Suppressor macrophage treated with lipopolysaccharide for 1 hour (primary cell): ENCODE measurements at places on chromosomes 5 and 9.

DNA sequence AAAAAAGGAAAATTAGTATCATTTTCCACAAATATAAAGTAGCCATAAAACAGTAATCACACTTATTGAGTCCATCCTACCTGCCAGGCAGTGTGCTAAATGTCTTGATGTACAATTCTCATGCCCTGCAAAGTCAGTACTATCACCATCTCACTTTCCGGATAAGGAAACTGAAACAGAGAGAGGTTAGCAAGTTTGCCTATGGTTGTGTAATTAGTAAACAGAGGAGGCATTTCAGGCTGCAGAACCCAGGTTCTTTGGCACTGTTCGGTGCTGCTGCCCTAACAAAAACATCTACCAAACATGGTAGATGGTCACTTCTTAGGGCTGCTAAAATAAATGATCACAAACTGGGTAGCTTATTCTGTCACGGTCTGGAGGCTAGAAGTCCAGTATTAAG is 22.6 kb downstream of the PLAC8L1 start:
- DNase-seq: no peak

- no peak for DNase-seq
Observed at GRCh38 chr5:137126829-137127228, 372.3 kb downstream of the SPOCK1 start.

DNA sequence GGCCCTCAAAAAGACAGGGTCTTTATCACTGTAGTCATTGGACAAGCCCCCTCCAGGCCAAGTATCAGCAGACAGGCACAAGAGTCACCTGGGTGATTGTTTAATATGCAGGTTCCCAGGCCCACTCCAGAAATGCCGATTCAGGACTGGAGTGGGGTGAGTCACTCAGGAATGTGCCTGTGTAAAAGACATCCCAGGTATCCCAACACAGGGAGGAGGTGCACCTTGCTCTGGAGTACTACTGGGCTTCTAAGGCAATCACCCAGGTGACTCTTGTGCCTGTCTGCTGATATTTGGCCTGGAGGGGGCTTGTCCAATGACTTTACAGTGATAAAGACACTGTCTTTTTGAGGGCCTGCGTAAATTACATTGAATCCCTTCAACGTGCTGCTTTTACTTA is 40.6 kb downstream of the ACTL7B start:
- no peak for DNase-seq

DNA sequence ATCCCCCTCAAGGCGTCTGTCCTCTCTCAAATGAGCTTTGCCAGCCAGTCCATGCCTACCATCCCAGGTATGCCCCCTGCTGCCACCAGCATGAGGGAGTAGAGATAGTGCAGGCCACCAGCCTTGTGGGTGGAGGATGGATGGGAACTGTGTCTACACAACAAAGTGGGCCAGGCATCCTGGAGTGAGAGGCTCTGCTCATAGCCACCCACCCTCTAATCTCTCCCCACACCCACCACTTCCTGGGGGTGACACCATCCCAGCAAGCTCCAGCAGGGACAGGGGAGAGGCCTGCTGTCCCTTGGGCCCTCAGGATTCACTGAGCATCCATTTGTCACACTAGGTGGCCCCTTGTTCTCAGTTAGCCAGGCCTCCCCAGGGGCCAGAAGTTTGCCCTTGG is 25.5 kb upstream of the FOXI1 start:
- peak; percentile 13 for DNase-seq

DNA sequence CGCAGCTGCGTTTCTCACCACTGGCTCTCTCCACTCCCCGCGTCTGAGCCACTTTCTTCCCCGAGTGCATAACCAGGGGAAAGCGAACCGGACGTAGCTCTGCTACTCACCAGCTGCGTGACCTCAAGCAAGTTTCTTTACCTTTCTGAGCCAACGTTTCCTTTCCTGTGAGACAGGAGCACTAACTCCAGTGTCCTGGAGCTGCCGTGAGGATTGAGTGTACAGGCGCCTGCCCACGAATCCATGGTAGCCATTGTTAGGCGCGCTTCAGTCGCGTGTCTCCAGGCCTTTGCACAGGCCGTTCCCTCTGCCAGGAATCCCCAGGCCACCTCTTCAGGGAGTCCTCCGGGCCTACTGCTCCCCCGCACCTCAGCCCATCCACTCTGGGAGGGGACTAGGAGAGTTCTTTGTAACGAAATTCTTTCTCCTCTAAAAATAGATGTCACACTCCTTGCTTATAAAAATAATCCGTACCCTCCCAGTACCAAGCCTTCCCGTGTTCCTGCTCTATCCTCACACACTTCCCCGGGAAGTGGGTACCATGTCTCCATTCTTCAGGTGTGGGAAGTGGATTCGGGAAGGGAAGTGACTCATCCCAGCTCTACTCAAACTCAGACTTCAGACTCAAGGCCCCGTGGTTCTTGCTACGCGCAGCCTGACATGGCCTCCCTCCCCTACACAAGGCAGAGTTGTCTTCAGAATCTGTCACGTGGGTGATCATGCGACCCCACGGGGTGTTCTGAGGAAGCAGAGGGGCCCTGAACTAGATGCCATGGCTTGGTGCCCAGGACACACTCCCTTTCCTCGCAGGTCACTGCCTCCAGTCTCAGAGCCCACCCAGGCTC is 16.1 kb upstream of the CRB2 start:
- DNase-seq: peak; percentile 73

GRCh38 chr9:68437785-68438184 is 81.4 kb downstream of the PGM5 start:
- DNase-seq: no peak

DNA sequence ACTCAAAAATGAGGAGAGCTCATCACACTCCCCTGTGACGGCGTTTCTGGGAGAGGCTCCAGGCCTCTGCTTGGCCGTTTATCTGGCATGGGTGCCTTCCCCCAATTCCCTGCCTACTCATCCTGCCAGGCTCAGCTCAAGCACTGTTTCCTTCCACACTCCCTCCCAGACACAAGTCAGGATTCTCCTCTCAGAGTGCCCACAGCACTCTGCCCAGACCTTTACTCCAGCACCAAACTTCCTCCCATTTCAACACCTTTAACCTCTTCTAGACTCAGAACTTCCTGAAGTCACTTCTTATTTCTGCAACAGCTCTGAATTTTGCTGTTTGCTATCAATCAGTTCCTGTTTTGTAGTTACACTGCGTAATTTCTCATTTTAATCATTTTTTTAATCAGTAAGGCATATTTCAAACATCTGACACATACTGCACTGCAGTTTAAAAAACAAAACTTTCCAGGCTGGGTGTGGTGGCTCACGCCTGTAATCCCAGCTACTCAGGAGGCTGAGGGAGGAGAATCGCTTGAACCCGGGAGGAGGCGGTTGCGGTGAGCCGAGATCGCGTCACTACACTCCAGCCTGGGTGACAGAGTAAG is 16.0 kb downstream of the TRMO start:
- peak; percentile 53 for DNase-seq

DNA sequence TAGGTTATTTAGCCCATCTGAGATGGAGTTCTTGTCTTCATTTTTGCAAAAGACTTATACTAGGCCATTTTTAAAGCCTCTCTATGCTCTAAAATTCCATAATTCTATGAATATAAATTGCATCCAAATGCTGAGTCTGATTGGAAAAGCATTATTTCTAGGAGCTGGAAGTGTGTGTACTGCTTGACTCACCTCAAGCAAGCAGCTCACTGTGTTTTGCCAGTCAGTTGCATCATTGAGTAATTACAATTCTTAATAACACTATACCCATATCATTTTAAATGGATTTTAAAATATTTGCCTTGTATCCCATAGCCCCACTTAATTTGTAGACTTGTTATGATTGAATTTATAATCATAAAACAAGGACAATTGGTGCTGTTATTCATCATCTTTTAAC is 161.0 kb downstream of the PAM start:
- DNase-seq: no peak

DNA sequence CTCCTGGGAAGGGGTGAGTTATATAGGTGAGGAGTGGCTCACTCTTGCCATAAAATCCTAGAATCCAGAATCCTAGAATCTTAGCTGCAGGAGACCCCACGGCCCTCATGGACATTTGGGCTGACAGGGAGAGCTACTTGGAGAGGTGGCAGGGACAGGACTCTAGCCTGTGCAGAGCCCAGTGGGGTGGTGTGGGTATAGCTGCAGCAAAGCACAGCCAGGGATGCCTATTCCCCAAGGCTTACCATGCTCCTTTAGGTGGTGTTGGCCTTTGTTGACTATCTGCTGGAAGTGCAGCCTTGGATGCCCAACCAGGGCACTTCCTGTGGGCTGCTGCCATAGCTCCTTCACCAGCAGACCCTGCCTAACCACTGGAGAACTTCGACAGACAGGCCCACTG is 70.0 kb upstream of the PTPN3 start:
- DNase-seq: no peak

DNA sequence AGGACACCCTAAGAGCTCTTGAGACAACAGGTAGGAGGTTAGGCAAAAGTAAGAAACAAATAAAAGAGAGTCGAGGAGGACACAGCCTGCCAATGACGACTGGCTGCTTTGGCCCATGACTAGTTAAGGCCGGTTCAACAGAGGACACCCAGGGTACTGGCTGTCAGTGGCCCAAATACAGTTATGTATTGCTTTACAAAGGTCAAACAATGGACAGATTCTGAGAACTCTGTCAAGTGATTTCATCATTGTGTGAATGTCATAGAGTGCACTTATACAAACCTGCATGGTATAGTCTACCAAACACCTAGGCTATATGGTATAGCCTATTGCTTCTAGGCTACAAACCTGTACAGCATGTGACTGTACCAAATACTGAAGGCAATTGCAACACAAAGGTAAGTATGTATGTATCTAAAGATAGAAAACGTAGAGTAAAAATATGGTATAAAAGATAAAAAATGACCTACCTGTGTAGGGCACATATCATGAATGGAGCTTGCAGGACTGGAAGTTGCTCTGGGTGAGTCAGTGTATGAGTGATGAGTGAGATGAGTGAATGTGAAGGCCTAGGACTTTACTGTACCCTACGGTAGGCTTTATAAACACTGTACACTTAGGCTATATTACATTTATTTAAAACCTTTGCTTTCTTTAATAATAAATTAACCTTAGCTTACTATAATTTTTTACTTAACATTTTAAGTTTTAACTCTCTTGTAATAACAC is 6.5 kb upstream of the FAM81B start:
- DNase-seq: no peak

DNA sequence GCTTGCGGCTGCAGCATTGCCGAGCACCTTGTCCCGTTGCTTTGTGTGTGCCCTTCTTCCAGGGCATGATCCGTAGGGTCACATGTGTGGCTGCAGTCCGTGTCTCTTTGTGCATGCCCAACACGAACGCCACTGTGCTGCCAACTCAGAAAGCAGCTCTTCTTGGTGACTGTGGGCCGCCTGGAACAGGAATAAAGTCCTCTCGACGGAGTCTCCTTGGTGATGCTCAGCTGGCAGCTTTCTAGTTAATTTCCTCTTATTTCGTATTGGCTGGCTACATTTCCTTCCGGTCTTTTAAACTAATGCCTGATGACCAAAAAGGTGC is 5.8 kb downstream of the EXOC3 start:
- no peak for DNase-seq

DNA sequence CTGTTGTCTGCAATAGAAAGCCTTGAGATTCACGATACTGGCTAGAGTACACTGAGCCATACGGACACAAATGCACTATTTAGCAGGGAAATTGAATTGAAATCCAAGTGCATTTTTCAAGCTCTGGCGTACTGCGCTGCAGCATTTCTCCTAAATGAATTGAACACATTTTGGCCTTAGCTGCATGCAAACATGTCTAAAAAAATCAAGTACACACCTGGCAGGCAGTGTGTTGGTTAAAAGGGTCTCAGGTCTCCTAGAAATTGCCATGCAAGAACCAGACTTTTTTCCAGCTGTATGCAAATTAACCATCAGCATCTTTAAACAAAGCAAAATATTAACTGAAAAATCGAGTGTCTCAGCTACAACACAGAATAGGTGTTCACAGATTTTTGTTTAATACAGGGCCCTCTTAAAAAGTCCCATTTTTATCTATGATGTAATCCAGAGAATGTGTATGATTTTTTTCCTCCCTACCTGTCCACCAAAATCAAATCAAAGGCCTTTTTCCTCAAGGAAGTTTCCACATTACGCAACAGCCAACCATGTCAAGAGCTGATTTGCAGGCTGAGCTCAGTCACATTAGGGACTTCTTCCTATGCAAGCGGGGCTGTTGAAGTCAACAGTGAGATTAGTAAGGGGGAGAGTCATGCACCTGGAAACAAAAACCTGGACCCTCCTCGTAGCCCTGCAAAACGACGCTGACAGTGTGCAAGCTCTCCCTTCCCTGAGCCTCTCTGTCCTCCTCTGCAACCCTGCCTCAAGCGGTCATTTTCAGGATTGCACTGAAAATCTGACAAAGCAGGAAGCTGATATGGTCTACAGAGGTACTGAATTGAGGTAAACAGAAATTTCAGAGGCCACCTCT is 14.1 kb upstream of the SFXN1 start:
- DNase-seq: peak; percentile 49

GRCh38 chr5:75340714-75341478 is 3.9 kb downstream of the HMGCR start:
- no peak for DNase-seq

DNA sequence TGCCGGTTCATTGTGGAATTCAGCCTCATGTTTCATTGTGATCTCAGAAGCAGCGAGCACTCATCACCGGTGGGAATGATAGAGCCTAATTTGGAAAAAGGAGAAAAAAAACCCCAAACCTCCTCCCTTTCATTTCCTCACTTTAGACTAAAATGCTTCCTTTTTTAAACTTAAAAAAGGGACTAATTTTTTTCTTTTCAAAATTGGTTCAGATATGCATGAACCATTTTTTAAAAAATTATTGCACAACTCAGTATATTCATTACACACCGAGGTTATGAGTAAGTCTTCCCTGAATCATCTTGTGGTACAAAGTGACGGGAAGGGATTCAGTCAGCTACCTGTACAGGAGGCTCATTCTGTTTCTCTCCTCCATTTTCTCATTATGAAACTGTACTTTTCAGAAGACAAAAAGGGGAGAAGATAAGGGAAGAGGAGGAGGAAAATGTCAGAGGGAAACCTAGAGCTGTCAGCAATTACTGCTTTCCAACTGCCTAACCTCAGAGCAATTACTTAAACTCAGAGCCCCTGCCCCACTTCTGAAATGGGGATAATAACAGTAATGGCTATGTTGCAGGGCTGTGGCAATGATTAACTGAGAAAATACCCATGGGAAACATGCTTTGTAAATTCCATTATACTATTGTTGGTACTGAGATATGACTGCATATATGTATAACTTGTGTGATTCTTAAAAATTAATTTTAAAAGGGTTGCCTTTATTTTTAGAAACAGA is 24.0 kb downstream of the GALNT10 start:
- peak; percentile 56 for DNase-seq

DNA sequence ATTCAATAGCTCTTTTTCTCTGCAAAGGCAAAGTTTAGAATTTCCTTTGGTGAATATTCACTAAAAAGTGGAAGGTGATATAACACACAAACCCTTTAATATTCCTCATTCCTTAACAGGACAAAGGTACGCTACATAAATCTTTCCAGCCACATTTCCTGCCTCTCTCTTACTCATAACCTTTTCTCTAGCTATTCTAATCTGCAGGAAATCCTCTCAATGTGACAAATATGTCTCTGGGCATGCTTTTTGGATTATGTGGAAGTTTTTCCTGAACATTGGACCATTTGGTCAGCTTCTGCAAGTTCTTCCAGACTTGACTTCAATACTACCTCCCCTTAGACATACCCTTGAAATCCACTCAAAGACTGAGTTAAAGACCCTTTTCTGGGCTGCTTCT is 186.3 kb upstream of the TUSC1 start:
- no peak for DNase-seq
